ENCODE measurements at places on chromosomes 5 and 9.

GRCh38 chr9:131723632-131724031, 16.2 kb downstream of the RAPGEF1 start:
- DNase-seq, result no peak

DNA sequence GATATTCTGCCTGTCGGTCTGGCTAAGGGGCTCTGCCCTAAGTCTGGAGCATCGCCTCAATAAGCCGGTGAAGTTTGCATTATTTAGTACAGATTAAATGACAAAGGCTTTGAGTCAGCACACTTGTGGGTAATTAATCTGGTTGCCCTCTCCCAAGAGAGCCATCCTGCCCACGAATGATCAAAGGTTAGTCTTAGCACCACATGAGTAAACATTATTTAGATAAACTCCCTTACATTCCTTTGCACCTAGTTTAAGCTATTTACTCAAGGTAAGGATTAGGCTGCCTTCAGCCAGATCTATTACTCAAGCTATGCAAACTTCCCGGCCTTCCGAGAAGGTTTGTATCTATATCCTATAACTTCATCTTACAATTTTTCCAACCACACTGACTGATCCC, 572.1 kb downstream of the CHSY3 start:
- DNase-seq, result no peak

DNA sequence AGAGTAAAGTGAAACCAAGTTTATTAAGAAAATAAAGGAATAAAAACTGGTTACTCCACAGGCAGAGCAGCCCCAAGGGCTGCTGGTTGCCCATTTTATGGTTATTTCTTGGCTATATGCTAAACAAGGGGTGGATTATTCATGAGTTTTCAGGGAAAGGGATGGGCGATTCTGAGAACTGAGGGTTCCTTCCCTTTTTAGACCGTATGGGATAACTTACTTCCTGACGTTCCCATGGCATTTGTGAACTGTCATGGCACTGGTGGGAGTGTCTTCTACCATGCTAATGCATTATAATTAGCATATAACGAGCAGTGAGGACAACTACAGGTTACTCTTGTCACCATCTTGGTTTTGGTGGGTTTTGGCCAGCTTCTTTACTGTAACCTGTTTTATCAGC, 323.9 kb upstream of the PTGER4 start:
- no peak for DNase-seq

DNA sequence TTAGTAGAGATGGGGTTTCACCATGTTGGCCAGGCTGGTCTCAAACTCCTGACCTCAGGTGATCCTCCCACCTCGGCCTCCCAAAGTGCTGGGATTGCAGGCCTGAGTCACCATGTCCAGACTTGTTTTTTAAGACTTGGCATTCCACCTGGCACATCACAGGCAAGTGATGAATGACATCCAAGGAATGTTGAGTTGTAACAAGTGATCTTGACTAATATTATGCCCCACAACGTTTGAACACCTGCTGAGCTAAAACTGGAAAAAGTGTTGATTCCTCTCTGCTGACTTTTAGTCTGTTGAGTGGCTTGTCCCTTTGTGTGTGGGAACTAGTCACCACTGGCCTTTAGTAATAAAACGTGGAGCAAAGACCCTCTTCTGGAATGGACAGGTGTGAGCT, 54.6 kb downstream of the SUB1 start:
- no peak for DNase-seq

GRCh38 chr9:764105-764524, 77.4 kb upstream of the DMRT1 start:
- DNase-seq, result no peak

- DNase-seq, result no peak
These were observed 127.1 kb downstream of the GLIS3 start for GRCh38 chr9:4172731-4173130.

DNA sequence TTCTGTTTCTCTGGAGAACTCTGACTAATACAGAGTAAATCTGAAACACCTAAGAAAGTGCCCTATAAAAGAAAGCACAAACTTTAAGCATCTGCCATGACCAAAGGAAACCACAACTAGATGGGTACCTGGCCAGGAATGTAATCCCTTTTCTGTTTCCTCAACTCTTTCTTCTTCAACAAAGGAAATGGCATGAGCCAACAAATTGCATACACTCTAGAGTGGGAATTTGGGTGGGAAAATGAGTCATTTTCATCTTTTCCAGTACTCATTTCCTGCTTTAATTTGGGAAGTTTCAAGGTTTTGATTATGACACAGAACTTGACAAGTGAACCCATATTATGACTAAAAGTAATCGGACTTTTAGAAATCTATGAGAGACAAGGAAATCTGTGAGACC, 349.2 kb upstream of the RORB start:
- DNase-seq, result no peak

GRCh38 chr5:39523821-39524220, 99.0 kb upstream of the DAB2 start:
- DNase-seq, result no peak

- DNase-seq, result no peak
These were observed 212.1 kb downstream of the ARL15 start for GRCh38 chr5:54098267-54098666.

DNA sequence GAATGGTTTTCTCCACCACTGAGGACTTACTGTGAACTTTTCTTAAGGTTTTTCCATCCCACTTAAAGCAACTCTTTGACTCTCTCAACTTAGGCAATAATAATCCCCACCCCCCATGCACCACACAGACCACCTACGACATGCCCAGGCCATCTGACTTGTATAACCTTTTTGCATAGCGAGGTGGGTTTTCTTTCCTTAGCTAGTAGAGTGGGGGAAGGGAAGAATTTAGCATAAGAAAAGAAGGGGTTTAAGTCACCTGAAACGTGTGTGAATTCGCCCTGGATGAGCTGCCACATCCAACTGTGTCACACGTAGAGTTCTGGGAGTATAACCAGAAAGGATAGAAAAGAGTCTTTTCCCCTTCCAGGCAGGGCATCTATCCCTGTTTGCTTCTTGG, 262.7 kb downstream of the YTHDC2 start:
- no peak for DNase-seq

- no peak for DNase-seq
These were observed 213.8 kb downstream of the FAM114A2 start for GRCh38 chr5:153824909-153825308.

GRCh38 chr5:56409331-56410190, 176.4 kb upstream of the ANKRD55 start:
- DNase-seq, result no peak

GRCh38 chr5:116360008-116360853, 214.4 kb downstream of the SEMA6A start:
- no peak for DNase-seq

GRCh38 chr9:19965336-19965735, 176.5 kb upstream of the SLC24A2 start:
- DNase-seq, result no peak

DNA sequence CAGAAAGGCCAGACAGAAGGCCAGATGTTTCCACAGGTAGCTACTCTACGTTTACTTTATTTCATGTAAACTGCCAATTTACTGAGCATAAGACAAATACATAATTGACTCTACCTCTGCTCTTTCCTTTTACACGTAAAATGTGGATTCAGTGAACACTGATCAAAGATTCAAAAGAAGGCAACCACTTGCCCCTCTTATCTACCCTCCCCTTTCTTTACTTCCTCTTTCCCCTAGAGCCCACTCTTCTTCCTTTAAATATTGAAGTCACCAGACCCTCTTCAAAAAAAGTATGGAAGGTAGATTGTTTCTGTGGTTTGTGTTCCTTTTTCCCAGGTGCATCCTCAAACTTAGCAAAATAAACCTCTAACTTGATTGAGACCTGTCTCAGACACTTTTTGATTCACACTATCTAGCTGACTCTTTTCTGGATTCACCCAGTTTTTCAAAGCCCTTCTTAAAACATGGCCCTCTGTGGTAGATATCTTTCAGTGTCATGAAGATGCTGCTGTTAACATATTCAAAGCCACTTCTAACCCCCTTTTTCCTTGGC, 6.7 kb downstream of the FAM114A2 start:
- DNase-seq, result no peak

- DNase-seq, result no peak
These were observed 307.6 kb downstream of the PJA2 start for GRCh38 chr5:109102096-109102690.

DNA sequence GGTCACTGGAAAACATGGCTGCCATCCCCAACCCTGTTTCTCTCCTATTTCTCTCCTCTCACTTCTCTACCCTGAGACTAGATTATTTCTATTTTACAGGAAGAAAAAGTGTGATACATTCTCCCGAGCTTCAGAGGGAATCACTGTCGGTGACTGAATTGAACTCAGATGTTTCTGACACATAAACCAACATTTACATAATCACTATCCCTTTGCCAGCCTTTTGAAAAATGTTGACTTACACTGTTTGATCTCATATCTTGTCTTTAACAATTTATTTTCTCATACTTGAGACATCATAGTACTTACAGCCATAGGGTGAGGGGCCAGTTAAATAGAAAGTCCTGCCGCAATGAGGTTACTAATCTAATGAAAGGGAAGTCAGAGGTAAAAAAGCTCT, 25.1 kb upstream of the PPP2CA start:
- no peak for DNase-seq

All from activated B cell treated with CpG ODN at 0.5 μM for 24 hours (primary cell).